ENCODE measurements at places on chromosomes 16 and 17. TPM values are rescaled to one million over a fixed set of nuclear protein-coding genes. Genes with fewer than 3 reads are reported as not detected.

- DNase-seq = no peak
Observed at GRCh38 chr17:78271419-78272170, 40.2 kb downstream of the TMEM235 start.

- peak; percentile 38 for DNase-seq
Observed at GRCh38 chr16:88926374-88926990, 50.5 kb downstream of the CBFA2T3 start.

DNA sequence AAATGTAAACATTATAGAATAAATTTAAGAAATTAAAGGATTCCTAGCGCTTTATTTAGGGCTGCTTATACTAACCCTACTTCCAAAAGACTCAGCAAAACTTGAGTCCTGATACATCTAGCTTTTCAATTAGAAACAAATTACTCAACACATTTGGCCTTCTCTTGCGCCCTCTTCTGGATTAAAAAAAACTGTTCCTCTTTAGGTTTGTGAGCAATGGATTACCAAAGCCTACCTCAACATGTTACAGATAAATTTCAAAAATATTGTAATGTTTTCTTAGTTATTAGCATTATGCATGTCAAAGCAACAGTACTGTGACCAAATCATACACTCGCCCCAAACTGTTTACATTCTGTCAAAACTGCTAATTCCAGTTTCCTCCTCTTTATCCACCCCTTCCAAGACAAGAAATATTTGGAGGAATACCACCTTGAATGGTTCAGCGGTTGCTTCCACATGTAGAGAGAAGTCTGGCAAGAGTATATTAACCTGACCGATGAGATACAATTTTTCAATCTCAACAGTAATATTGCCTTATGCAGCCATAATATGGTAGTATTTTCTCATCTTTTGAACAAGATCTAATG lies 2.7 kb downstream of the NUFIP2 start:
- DNase-seq = peak; percentile 64

DNA sequence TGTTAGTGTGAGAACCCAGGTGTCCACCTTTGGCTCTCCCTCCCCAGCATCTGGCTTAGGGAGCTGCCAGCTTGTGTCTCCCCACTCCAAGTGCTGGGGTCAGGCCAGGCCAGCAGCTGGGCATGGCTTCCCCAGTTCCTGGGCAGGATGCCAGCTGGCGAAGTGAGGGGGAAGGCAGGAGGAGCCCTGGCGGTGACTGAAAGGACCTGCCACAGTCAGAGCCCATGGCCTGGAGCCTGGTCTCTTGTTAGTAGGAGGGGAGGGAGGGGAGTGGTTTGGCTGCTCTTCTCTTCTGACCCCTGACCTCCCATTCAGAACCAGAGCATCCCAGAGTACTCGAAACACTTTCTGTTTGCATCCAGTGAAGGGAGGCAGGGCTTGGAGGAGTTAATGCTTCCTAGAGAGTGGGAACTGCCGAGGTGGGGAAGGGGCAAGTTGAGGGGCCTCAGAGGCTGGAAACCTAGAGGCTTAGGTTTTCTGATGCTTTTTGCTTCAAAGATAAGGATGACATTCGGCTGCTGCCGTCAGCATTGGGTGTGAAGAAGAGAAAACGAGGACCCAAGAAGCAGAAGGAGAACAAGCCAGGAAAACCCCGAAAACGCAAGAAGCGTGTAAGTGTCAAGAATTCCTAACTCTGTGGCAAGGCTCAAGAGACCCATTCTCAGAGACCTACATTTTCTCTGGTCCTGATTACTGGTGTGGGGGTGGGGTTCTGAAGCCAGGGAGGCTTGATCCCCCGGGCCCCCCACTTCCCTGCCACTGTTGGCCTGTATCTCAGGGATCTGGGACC lies 772 bp downstream of the CHD3 start:
- DNase-seq = peak; percentile 97

GRCh38 chr17:75412455-75413317 lies 7.2 kb upstream of the GRB2 start:
- DNase-seq = peak; percentile 65

GRCh38 chr16:50302472-50303005 lies 36.2 kb downstream of the ADCY7 start:
- DNase-seq = no peak

DNA sequence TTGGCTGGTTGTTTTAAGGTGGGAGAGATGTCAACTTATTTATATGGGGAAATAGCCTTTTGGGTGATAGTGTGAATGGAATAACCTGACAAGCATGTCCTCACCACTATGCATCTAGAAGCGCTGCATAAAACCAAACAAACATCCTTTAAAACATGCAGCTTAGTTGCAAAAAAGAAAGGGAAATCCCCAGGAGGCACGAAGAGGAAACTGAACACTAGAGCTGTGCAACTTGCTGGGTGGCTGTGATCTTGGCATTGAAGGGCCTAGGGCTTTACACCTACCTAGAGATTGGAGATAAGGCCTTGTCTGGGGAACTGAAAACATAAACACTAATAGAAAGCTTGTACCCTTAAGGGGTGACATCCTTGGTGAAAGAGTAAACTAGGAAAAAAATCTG lies 7.3 kb downstream of the C16orf54 start:
- DNase-seq = no peak

ODAD4 gene
- total RNA-seq = 1.9 TPM
